ENCODE measurements at places on chromosomes 4 and X.

GRCh38 chr4:68250151-68250930 is 4.8 kb upstream of the TMPRSS11B start:
- no peak for DNase-seq

DNA sequence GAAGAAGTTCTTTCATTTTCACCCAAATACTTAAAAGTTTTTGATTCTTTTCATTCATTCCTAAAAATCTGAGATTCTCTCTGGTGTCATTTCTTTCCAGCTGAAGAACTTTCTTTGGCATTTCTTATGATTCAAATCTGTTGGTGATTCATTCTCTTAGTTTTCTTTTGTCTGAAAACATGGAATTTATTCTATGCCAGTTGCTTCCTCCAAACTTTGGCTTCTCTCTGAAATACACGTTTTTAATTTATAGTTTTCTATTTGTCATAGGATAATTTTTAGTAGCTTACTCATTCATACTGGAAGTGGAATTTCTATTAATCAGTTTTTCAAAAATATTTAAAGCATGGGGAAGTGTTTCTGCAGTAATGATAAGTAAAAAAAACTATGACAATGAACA is 1012.0 kb downstream of the RPA4 start:
- no peak for DNase-seq

- DNase-seq = no peak
Measured at GRCh38 chrX:1246816-1247215, 21.8 kb upstream of the CSF2RA start.

- DNase-seq = no peak
Measured at GRCh38 chrX:95662200-95662599, 1022.4 kb upstream of the DIAPH2 start.

- no peak for DNase-seq
Measured at GRCh38 chrX:10795721-10796120, 175.3 kb upstream of the MID1 start.

GRCh38 chrX:132118358-132118757 is 9.5 kb downstream of the FRMD7 start:
- no peak for DNase-seq

DNA sequence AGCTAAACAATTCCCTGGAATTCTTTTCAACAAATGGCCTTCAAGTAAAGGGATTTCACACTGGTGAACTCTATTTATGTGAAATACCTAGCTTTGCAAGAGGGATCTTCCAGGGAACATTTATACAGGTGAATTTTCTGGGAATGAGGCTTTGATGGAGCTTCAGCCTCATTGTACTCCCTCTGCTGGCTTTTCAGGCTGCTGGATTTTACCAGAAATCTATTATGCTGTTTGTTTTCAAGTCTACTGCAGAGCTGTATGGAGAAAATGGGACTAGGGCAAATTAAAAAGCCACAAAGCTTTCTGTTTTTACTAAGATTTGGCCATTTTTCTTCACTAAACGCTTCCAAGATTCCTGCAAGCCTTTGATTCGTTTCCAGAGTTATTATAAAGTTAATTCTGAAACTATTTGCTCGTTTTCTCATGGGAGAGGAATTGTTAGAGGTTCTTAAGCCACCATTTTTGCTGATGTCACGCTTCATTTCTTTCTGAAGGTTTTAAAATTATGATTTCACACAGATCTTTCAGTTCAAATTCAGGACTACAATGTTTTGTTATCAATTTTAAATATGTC is 31.6 kb downstream of the KDM6A start:
- DNase-seq = no peak

GRCh38 chr4:12123707-12124106 is 695.0 kb upstream of the HS3ST1 start:
- DNase-seq = no peak

- no peak for DNase-seq
Measured at GRCh38 chr4:185755451-185755850, 56.5 kb downstream of the SORBS2 start.

DNA sequence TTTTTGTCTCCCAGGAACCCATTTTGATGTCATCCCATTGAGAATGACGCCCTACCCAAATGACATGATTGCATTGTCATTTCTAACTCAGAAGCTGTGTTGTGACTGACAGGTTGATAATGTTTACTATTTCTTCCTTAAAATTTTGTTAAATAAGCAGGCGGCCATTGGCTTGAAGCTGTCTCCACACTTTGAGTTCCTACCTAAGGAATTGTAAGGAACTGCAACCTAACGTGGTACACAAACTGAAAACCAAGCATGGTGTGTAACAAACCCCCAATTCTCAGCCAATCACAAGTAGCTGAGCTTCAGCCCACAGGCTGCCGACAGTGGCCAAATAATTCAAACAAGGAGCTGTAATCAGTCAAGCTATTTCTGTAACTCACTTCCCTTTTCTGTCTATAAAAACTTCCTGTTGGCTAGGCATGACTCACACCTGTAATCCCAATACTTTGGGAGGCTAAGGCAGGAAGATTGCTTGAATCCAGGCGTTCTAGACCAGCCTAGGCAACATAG is 2.9 kb upstream of the MND1 start:
- no peak for DNase-seq

DNA sequence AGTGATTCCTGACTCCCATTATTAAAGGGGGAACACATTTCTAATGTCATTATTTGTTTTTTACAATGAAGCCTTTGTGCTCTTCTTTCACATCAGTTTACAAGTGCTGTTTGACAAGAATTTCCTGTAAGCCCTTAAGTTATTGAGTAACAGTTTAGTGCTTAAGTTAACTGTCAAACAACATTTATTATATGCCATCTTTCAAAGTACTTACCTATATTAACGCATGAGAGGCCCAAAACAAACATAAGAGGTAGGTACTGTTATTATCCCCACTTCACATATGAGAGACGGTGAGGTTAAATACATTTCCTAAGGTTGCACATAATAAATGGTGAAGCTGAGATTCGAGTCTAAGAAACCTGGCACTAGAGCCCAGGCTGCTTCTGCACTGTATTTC is 56.0 kb upstream of the MAGED1 start:
- DNase-seq = no peak

GRCh38 chr4:68342134-68342533 is 7.8 kb downstream of the YTHDC1 start:
- DNase-seq = no peak

DNA sequence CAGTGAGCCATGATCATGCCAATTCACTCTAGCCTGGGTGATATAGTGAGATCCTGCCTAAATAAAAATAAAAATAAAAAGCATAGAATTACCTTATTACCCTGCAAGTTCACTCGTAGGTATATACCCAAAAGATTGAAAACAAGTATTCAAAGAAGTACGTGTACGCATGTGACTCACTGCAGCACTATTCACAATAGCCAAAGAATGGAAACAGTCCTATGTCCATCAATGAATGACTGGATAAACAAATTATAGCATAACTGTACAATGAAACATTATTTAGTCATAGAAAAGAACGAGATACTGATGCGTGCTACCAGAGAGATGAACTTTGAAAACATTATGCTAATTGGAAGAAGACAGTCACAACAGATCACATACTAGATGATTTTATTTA is 204.6 kb upstream of the DIAPH2 start:
- DNase-seq = no peak

DNA sequence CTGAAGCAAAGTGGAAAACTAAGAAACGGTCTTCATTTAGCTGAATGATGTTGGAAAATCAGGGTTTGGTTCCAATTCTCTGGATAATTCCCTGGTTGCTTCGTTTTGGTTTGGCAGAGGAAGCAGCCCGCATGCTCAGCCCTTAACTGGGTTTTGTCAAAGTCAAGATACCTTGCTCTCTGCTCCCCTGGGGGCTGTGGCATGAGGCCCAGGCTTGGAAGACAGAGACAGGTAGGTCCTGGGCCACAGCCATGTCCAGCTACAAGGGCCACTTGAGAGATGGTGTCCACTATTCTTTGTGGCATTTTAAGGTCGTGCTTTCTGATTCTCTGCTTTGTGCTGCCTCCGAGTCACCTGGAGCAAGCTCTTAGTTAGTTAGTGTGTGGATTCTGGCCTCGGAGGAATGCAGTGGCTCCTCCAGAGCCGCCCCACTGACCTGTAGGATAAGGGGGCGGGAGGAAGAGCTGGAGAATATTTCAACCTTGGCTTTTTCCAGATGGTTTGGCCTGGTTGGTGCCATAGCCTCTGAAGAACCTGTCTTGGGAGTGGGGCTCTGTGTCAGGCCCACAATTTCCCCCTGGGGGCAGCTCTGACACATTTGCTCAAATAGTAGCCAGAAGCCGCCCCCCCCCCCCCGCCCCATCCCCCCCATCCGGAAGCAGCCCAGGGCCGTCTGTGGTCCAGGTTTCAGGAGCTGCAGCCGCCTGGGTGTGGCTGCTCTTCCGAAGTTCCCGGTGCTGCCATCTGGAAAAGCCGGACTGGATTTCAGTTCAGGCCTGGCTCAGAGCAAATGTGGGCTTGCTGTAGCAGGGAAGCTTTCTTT is 147.1 kb downstream of the NHS start:
- DNase-seq = no peak

DNA sequence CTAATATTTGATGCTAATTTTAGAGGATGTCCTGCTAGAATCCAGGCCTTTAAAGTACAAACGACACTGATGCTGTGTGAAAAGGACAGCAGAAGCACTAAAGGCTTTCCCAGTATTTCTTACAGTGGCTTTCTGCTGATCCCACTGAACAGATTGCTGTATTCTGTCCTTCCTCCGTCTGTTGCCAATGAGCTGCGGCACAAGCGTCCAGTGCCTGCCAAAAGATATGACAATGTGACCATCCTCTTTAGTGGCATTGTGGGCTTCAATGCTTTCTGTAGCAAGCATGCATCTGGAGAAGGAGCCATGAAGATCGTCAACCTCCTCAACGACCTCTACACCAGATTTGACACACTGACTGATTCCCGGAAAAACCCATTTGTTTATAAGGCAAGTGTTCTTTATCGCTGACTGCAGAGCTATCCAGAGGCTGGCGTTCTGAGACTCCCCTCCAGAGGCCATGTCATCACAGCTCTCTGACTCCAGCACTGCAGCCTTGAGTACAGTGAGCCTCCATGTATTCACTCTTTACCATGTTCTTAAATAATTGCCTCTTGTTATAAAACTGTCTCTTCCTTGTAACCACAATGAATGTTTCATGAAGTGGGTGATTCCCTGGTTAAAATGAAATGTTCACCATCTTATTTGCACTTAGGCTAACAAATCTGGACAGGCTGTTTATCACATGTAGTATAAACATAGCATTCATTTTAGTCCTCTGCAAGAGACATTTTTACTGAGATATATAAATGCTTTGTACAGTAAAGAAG is 43.6 kb downstream of the GUCY1B1 start:
- DNase-seq = no peak

- DNase-seq = no peak
Measured at GRCh38 chr4:108240366-108240765, 71.6 kb upstream of the LEF1 start.

GRCh38 chr4:70997546-70997945 is 4.1 kb downstream of the DCK start:
- DNase-seq = no peak

DNA sequence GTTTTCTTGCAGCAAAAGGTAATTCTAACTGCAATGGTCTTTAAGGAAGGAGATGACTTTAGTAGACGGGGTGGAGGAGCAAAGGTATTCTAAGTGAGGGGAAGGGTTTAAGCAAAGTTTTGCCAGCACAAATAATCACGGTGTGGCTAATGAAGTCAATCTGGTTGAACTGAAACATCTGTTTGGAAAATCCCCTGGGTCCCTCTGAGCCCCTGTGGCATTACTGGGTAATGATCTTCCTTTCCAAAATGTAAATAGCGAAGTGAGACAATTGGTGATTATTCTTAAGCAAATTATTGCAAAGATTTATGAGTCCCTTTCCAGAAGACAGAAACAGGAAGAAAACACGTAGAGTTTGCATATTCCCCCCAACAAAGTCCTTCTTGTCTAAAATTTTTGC is 47.2 kb downstream of the FGFBP1 start:
- DNase-seq = no peak

GRCh38 chr4:108829966-108830492 is 67.2 kb upstream of the ETNPPL start:
- no peak for DNase-seq

GRCh38 chr4:174316546-174316945 is 32.8 kb downstream of the CEP44 start:
- DNase-seq = no peak

GRCh38 chrX:121221322-121221977 is 174.0 kb downstream of the GLUD2 start:
- DNase-seq = no peak

DNA sequence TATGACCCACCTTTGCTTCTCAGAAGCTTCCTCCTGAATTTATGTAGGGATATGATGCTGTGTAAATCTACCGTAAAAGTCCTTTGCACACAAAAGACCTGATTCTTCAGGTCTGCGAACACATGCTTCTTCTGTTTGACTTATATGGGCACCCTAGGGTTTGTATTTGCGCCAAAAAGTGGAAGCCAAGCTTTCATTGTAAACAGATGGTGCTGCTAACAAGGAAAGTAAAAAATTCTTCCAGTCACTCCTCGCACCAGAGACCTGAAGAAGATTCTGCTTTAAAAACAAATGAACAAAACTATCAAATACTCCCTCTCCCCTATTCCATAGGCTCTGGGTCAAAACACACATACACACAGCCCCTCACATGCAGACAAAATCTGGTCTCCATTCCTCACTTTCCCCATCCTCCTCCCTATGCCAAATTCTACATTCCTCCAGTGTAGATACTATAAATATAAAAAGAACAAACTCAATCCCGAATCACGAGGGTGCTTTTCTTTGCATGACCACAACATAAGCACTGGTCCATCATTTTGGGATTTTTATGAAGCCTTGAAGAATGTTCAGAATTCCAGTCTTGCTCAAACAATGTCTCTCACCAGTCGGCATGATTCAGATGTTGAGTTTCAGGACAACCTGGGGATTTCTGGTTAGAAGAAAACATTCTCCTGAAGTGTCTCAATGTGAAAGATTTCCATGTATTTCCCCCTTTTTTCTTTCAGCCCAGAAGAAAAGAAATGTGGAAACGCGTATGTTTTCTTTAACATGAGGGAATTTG is 125.1 kb downstream of the PALLD start:
- no peak for DNase-seq

GRCh38 chr4:139734201-139734874 is 68.7 kb downstream of the MGST2 start:
- DNase-seq = no peak

DNA sequence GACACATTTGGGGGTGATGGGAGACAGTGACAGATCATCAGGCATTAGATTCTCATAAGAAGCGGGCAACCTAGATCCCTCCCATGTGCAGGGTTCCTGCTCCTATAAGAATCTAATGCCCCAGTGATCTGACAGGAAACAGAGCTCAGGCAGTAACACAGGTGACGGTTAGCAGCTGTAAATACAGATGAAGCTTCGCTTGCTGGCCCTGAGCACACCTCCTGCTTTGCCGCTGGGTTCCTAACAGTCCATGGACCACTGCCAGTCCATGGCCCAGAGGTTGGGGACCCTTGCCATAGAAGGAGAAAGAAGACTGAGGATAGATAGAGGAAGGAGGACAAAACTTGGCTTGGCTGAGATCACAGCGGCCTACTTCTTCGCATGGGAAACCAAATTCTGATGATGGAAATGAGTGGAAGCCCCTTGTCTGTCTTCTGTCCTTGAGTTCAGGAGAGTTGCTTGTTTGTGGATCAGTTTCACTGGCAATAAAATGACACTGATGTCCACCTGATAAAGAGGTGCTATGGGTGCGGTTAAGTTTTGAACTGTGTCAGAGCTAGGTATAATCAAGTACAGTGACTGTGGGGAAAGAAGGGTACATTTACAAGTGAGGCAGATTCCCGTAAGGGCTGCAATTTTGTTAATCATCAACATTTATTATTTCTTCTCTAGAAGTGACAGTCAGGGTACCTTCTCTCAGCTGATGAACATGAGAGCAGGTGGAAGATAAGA is 1.7 kb upstream of the TIFA start:
- no peak for DNase-seq
